ENCODE measurements at places on chromosomes 4 and X.
A peak's percentile ranks its signal among the peaks of the same experiment; 100 is the strongest.

- DNase-seq = no peak
These were observed 158.1 kb downstream of the FHIP1A start for GRCh38 chr4:151567056-151567455.

DNA sequence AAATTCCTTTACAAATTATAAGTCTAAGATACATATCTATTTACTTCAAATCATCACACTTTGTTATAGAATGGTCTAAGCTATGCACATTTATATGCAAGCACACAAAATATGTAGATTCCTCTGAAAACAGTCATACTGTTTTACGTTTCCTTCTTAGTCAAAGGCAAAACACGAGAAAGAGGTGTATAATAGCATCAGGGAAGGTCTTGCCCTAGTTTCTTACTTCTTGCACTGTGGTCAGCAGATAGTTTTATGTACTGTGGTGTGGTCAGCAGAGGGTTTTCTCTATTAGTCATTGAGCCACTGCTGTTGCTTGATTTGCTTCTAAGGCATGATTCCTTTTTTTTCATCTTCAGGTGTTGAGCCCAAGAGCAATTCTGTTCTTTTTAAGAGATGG lies 117.7 kb downstream of the ADAM29 start:
- DNase-seq = no peak

DNA sequence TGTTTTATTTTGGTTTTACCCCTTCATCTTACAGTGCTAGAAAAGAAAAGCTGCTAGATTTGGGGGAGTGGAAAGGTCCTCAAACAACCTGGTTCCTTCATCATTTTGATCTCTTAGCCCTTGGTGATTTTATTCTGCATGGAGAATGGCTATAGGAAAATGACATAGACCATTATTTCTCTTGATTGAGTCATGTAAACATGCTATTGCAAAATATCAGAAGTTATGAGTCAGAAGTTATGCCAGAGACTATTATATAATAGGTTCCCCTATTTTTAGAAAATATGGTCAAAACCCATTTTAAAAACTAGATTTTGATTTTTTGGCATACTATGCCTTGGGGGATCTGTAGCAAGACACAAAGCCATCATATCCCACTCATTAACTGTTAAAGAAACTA lies 83.7 kb upstream of the FAM9C start:
- DNase-seq = no peak

- DNase-seq = no peak
These were observed 38.8 kb downstream of the SEC31A start for GRCh38 chr4:82851885-82852750.

GRCh38 chr4:106039796-106040195 lies 144.5 kb downstream of the NPNT start:
- no peak for DNase-seq

- no peak for DNase-seq
These were observed 126.6 kb downstream of the ASB9 start for GRCh38 chrX:15143050-15143824.

- DNase-seq = no peak
These were observed 126.4 kb downstream of the PJA1 start for GRCh38 chrX:69038816-69039215.

DNA sequence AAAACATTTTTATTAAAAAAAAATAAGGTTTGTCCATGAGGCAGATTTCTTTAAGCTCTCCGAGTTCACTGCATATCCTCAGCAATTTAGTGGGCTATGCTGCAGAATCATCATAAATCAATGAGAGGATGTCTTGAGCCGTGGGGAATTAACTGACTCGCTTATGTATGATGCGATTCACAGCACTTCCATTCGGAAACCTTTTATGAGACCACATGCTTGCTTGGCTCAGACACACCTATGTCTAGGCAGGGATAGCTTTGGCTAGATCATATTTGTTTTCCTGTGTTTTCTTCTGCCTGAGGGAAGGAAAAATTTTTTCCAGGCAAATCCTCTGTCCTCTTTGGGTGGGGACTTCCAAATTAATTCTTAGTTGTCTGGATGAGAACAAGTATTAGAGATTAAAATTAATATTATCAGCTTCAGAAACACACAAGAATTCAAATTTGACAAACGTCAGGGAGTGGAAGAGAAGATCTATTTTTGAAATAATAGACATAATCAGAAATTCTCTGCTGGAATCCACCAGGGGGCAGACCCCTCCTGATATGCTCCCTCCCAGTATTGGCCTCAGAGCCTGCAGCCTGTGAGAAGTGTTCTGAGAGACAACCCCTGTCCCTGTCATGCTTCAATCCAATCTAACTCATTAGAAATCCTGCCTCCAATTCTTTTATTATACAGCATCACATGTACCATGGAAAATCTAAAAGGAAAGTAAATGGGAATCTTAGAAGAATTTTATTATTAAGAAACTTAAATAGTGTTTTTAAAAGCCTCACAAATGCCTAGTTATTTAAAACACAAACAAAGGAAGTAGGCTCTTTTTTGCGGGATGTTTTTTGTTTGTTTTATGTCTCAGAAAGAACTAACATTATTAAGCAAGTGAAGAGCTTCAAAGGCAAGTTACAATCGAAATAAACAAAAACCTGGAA lies 345.1 kb upstream of the TACR3 start:
- DNase-seq = no peak

DNA sequence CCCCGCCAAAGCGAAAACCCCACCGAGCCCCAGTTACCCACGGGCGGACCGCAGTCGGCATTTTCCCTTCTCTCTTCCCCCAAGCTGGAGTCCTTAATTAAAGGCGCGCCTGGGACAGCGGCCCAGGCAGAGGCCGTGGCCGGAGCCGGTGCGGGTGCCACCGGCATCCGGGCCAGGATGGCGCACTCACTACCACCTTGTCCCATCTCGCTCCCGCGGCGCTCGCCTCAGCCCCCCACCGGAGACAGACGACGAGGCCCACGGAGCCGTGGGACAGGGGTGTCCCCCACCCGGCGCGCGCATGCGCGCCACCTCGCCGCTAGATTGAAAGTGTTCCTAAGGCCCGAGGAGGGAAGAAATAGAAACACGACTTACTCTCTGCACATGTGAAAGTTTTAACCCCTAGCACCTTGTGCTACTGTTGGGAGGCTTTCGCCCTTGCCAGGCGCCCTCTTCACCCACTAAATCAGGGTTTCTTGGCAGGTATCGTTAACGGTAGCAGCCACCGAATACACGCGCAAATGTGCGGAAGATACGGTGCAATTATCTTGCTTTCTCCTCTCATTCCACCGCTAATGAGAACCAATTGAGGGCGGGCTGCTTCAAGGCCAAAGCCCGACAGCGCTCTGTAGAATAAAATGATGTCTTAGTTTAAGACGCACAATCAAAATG lies 64.3 kb upstream of the CCDC160 start:
- no peak for DNase-seq

DNA sequence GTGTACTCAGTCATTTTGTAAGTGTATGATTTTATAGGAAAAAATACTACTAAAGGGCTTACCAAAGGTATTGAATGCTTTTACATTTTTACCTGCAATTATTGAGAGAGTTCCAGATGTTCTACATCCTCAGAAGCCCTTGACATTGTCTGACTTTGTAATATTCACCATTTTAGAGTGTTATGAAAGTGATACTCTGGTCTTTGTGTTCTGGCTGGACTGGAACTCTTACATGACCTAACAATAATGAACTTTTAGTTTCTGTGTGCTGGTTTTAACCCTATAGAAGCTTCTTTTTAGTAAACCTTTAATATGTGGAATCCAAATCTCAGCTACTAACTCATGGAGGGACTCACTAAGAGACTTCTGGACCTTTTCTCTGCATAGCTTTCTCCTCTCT lies 478.8 kb upstream of the SPANXN1 start:
- DNase-seq = no peak

DNA sequence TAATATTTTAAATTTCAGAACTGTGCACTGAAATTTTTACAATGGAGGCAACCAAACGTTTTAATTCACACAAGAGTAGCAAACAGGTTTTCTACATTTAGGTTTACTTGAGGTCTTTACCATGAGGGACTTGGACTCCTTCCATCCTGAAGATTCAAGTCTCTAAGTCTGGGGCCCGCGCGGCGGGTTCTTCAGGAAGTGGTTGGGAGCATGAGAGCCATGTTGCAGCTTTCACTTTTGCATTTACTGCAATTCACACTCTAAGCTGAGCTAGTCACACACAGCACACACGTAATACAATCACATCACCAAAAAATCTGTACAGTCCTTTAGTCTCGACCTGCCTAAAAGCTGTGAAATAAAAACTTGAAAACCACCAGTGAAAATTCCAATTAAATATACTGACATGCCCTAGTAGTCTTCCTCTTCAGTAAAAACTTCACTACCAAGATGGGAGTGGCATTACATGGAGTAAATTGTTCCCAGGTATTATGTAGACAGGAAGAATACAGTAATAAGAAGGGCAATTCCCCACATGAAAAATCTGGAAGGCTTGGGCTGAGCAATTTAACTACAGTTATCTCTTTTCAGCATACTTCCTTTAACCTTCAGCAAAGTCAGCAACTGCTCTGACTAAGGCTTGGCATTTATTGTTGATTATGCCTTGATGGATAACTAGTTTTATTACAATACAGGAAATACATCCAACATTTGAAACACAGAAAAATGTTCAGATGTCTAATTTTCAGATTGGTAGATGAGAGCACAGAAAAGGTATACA lies 571.1 kb upstream of the DIPK2B start:
- DNase-seq = peak; percentile 82

GRCh38 chr4:18935659-18936345 lies 914.2 kb upstream of the LCORL start:
- DNase-seq = no peak

DNA sequence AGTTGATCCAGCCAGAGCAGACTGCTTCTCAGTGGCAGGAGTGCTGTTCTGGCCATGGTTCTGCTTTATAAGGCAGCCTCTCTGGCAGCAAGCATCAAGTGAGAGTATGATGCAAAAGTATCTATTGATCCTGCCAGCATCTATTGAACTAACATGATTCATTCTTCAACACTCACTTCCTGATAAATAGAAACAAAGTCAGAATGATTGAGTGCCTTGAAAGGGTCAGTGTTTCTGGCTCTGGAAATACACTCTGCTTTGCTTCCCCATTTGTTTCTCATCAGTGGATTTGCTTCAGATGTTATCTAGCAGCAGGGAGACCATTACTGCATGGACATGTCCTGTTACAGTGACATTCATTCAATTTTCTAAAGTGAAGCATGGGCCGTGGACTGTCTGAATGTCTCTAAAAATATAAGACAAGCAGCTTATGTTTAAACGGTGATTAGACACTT lies 66.2 kb upstream of the FRAS1 start:
- no peak for DNase-seq

GRCh38 chr4:1041147-1041935 lies 29.9 kb downstream of the FGFRL1 start:
- DNase-seq = no peak

GRCh38 chr4:109821185-109821584 lies 5.6 kb downstream of the GAR1 start:
- no peak for DNase-seq

GRCh38 chrX:40237731-40238178 lies 140.0 kb upstream of the BCOR start:
- no peak for DNase-seq

- DNase-seq = no peak
These were observed 1331.5 kb upstream of the PABPC4L start for GRCh38 chr4:135533053-135533452.

GRCh38 chr4:25484243-25484721 lies 107.2 kb downstream of the ANAPC4 start:
- no peak for DNase-seq

DNA sequence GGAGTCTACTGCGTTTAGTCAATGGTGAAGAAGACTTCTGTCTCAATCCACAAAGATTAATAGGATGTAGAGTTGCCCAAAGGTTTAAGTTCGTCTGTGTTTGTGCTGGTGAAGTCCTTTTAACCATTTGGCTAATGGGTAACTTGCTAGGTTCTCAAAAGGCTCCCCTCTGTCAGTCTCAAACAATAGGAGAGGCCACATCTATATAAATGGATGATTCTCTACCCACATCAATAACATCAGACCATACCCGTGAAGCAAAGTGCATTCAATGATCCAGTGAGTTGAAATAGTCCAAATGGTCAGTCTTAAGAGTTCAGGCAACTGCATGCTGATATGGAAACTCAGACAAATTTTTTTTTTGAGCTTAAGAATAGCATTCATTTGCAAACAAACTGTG lies 28.1 kb downstream of the RS1 start:
- DNase-seq = no peak

DNA sequence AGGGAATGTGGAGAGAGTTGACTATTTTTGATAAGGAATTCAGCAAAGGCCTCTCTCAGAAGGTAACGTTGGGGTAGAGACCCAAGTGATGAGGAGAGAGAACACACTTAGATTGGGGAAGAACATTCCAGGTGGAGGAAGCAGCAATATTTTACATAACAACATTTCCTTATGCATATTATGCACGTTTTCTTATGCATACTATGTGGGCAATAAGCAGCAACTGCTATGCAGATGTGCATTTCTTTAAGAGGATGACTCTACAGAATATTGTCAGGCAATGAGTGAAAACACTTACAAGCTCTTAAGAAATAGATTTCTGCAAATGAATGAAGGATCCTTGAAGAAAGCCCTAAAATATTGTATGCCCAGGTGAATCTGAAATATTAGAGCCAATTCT lies 91.1 kb downstream of the TMEM47 start:
- DNase-seq = no peak

- DNase-seq = no peak
These were observed 1.3 kb downstream of the PQBP1 start for GRCh38 chrX:48899078-48899410.

DNA sequence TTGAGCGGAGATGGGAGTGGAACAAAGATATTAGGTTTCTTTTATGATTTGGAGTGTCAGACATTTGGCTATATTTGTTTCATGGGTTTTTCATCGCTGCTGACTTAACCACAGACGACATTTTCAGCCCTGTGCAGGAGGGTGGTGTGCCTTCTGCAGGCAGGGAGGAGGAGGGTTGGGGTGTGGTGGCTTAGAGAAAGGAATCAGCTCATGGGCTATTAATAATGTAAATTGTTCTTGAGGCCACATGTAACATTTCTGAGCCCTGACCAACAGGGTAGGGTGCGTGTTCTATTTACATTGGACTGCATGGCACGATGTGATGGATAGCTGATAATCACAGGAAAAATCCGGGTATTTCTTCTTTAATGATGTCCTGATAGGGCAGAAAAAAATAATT lies 67.6 kb downstream of the POLA1 start:
- no peak for DNase-seq

DNA sequence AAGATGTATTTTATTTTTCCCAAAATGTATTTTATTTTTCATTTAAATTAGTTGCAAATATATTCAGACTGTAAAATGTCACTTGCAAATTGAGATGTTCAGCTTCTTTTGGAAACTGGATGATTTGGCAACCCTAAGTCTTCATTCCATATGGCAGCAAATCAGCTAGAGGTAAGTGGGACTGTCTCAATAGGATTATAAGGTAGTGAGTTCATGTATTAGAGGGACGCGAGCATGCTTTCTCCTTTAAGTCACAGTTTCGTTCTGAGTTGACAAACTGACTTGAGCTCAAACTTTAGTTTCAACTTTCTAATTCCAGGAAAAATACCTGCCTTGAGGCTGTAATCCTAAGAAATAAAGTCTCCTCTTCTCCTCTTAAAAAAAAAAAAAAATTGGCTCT lies 44.2 kb upstream of the TMEM131L start:
- DNase-seq = no peak

GRCh38 chr4:22850630-22851029 lies 157.9 kb downstream of the GBA3 start:
- DNase-seq = no peak
